ENCODE measurements at places on chromosomes 2 and 18.

- DNase-seq = no peak
Observed at GRCh38 chr2:120398996-120399888, 53.3 kb downstream of the INHBB start.

GRCh38 chr2:219087361-219087760 is 26.6 kb upstream of the IHH start:
- DNase-seq = no peak

DNA sequence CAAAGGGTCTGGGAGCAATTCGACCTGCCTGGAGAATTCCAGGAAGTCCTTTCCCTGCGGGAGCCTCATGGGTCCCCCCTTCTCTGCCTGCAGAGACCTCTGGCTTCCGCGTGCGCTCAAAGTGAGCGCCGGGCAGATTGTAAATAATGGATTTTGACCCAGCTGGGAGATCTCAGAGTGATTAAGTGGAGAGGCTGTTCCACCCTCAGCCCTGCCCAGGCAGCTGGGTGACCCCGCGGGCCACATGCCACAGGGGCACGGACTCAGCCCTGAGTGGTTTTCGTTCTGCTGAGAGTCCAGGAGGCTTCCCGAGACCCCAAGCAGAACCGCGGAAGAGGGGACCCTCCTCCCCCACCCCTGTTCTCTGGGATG is 1.2 kb downstream of the KCNG2 start:
- no peak for DNase-seq

GRCh38 chr2:118622108-118622507 is 225.3 kb downstream of the EN1 start:
- DNase-seq = no peak

GRCh38 chr2:210568108-210568507 is 11.7 kb downstream of the CPS1 start:
- no peak for DNase-seq

DNA sequence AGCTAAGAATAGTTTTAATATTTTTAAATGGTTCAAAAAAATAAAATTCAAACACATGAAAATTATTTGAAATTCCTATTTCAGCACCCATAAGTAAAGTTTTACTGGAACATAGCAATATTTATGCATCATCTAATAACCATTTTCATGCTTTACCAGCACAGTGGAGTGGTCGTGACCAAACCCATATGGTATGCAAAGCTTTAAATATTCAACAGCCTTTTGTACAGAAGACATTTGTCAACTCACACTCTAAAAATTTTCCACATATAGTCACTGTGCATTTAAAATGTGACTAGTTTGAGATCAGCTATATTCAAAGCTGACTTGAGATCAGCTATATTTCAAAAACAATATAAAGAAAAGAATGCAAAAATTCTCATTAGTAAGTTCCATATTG is 46.2 kb downstream of the PUM2 start:
- DNase-seq = no peak

DNA sequence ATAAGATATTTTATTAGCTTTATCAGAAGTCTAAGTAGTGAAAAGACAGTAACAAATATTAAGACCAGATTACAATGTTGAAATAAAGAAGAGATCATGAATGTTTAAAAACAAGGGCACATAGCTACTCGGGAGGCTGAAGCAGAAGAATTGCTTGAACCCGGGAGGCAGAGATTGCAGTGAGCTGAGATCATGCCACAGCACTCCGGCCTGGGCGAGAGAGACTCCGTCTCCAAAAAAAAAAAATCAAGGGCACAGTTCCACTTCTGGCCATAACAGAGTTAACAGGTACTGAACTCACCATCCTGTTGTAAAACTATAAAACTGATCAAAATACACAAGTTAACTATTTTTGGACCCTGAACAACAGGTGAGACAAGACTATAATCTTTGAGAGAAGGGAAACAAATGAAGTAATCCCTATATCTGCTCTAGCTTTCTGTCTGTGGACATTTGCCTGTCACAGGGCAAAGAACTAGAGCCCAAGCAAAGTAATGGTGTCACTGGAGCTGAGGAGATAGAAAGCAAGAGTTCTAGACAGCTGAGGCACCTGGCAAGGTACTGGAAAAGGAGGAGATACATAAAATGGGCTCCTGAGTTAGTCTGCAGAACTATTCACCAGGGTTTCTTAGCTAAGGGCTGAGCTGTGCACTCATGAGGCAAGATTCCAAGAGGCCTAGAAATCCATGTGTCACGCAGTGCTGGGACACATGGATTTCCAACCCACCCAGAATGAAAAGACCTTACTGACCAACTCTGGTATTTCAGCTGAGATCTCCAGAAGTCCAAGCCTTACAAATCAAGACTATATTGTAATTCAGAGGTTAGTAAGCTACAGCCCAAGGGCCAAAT is 15.2 kb downstream of the MMADHC start:
- no peak for DNase-seq

DNA sequence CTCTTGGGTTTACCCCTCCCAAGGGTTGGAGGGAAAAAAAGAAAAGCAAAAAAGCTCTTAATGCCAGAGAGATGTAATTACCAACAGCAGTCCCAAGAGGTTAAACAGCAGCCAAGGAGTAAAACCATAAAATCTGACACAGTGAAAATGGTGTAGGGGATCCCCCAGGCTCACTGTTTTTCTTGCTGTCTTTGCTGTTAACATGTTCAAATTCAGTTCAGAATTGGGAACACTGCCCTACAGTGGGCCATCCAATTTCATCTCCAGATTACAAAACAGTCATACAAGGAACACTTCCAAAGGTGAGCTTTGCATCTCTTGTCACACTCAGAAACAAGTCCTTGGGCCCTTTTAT is 54.5 kb downstream of the PLEKHM3 start:
- no peak for DNase-seq

DNA sequence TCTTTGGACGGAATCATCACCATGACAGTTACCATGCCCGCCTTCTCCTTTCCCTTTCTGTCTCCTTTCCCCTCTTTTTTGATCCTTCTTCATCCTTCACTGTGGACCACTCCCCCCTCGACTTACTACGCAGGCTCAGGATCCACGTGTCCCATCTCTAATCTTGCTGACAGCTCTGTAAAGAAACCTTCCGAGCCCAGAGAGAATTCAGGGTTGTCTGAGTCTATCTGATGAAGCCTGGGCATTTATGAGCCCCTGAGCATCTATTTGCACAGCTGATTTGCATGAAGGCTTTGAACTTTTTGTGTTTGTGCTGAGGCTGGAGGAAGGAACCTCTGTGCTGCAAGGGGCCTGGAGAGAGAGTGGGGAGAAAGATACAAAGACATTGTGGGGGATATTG is 50.7 kb downstream of the CIB4 start:
- DNase-seq = no peak

GRCh38 chr2:138269765-138270164 is 231.8 kb upstream of the SPOPL start:
- no peak for DNase-seq

DNA sequence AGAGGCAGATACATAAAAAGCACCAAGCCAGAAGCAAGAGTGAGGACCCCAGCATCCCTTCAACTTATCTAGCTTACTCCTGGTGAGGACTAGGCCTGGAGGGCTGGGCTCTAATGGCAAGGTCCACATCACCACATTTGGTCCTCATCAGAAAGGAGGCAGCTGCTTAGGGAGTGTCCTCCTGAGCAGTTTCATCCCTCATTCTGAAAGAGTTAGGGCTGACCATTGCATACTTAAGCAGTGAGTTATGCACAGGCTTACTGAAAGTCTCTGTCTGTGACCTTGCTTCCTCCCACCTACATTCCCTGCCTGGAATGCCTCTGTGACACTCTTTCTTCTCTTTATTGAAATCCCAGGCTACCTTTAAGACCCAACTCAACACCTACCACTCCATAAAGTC is 301.8 kb upstream of the ACVR2A start:
- no peak for DNase-seq

DNA sequence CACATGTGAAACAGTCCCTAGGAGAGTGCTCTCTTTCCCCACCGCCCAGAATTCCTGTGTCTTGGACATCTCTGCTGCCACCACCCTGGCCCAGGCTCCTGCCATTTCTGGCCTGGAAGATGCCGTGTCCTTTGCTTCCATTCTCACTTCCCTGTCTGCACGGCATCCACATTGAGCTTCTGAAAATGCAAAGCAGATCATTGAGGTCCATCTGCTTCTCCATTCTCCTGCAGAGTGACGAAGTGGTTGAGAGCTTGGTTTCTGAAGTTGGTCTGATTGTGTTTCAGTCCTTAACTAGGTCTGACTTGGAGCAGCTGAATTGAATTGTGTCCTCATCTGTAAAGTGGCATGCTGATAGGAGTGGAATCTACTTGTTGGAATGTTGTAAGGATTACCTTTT is 98.7 kb upstream of the MGAT5 start:
- DNase-seq = no peak

DNA sequence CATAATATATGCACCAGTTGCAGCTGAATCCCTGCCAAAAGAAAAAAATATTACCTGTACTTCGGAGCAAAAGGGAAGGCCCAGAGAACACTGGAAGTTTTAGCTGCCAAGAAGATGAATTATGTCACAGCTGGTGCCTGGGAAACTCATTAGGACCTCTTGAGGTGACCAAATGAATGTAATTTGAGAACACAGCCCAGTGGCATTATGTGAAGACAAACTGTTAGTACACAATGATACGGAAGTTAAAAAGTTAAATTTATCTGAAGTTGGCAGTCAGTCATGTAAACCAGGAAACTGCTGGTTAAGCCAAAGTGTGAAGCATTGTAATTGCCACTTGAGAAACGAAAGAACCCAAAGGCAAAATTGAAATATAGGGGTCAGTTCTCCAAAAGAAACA is 80.7 kb downstream of the EML4 start:
- DNase-seq = no peak

DNA sequence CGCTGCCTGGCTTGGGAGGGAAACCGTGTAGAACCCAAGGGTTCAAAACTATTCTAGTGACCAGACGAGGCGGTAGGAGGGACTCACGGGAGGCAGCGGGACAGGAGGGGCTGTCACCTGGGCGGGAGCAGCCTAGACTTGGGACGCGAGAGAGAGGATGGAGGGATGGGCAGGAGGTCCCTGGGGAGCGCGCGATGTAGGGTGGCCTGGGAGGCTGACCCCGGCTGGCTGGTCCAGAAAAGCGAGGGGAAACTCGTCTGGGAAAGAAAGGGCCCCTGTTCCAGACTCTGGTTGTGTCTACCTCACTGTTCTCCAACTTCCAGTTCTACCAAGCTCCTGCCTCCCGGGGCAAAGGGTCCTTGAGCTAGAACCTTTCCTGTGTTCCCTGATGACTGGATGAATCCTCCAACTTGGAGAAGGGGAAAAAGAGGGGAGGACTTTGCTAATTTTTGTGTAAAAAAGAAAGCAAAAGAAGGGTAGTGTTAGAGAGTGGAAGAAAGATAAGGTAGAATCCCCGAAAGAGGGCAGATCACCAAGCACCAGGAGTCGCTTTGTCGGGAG is 1.4 kb downstream of the DOK6 start:
- no peak for DNase-seq

GRCh38 chr2:7619203-7619970 is 702.2 kb downstream of the RNF144A start:
- no peak for DNase-seq

All from substantia nigra (tissue), 51 donors.